ENCODE measurements at places on chromosomes 12 and 14.

DNA sequence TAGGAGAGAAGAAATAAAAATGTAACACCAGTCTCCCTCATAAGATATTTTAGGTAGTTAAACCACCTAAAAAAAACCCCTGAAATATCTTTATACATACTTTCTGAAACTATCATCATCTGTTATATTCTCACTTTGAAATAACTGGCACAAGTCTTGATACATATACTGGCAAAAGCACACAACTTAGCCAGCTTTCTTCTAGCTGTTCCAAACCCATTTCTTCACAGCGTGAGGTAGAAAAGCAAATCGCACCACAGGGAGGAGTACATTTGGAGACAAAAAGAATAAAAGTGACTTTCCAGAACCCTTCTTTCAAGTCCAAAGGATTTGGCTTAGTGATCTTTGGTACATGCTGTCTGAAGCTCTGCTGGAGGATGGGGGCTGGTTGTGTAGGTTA lies 78.5 kb downstream of the RERG start:
- no peak for DNase-seq

DNA sequence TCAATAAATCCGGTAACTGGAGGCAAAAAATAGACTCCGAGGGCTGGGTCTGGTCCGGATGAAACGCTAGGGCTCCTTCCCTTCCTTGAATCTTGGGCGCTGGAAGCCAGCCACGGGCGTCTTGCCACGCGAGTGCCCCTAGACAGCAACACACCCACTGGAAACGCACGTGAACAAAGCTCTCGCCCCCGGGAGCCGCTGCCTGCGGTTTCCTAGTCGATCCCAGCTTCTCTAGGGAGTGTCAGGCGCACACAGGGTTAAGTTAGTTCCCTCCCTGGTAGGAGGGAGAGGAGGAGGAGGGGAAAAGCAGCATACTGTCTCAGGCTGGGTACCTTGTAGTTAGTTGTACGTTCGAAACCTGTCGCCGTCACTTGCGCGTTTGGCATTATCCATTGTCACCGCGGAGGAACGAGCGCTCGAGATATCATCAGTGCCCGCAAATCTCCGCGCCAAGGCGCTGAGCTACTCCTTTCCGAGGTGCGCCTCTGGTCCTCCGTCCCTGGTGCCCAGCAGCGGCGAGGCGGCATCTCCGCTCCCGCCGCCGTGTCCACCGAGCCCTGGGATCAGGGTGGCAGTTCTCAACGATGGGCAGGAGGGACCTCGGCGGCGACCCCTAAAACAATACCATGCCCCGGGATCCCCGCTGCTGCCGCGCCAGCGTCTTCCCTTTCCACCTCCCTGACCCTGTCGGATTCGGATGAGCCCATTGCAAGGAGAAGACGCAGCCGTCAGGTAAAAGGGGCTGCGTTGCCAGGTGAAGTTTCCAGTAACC lies at the start of gene FLRT2:
Gene FLRT2 (plus strand): TSS at position 342 of the 772 bp plus-strand sequence. CDS start 91,371 bp downstream, outside the sequence.
- DNase-seq: no peak

- no peak for DNase-seq
These were observed 14.8 kb downstream of the HSP90B1 start for GRCh38 chr12:103944964-103945363.

GRCh38 chr12:107485731-107486130 lies 199.9 kb upstream of the PWP1 start:
- DNase-seq: no peak

- no peak for DNase-seq
These were observed 89.4 kb upstream of the DIO3 start for GRCh38 chr14:101471723-101472517.

GRCh38 chr12:24852420-24852819 lies 96.5 kb downstream of the BCAT1 start:
- DNase-seq: no peak

DNA sequence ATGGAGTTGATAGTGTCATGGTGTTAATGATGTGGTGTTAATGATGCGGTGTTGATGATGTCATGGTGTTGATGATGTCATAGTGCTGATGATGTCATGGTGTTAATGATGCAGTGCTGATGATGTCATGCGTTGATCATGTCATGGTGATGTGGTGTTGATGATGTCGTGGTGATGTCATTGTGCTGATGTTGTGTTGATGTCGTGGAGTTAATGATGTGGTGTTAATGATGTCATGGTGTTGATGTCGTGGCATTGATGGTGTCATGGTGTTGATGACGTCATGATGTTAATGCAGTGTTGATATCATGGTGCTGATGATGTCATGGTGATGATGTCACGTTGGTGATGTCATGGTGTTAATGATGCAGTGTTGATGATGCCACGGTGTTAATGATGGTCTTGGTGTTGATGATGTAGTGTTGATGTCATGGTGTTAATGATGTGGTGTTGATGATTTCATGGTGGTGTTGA lies 49.1 kb upstream of the RIMBP2 start:
- no peak for DNase-seq

GRCh38 chr12:30814295-30814655 lies 59.5 kb upstream of the CAPRIN2 start:
- no peak for DNase-seq

DNA sequence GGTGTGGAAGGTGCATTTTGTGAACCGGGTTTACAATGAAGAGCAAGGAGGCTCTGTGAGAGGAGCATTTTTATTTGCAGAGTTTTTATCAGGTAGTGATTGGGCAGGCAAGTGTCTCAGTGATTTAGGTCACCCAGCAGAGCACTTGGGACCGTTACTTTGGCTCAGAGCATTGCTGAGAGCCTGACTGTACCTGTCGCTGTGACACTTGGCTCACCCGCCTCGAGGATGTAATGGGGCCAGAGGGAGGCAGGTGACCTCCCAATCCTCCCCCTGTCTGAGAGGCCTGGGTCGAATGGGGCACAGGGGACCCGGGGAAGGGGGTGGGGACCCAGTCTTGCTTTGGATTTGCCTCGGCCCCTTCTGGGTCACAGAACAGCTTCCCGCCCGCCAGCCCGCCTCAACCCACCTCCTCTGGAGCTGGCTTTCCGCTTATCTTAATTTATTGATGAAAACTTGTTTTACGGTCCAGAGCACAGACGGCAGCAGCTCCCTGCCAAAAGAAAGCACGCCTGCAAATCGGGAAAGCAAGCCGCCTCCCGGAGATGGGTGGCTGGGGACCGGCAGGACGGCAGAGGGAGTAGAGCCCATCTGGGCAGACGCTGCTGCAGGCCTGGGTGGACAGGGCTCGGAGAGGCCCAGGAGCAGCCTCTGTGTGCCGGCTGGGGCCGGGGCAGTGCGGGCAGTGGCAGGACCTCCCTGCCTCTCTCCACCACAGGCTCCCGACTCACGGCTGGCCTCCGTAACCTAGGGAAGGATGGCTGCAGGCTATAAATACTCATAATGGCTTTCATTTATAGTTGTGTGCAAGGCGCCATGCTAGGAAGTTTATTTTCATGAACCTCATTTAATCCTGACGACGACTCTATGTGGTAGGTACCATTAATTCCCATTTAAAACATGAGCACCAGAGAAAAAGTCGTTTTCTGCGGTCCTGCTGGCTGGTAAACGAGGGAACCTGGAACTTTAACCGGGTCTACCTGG lies 187.1 kb downstream of the TSPAN9 start:
- DNase-seq: no peak

- no peak for DNase-seq
These were observed 16.0 kb upstream of the OR6S1 start for GRCh38 chr14:20657216-20658211.

DNA sequence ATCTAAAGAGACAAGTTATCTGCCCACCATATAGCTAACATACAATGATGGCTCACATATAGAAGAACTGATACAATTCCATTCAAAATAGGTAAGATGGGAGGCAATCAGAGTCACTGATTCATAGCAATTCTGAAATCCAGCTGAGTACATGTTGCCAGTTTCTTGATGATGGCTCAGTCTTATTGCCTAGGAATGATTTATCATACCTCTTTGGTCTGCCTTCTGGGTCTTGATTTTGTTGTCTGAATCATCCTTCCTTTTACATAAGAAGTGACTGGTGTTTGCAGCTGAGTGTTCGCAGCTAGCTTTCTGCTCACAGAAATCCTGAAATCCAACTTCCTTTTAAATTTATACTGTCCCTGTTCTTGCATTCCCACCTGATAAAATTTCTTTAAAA lies 463.2 kb upstream of the MGAT4C start:
- no peak for DNase-seq

- DNase-seq: no peak
These were observed 268.7 kb downstream of the TMEM132D start for GRCh38 chr12:129635021-129635685.

GRCh38 chr14:103132381-103133209 lies 9.3 kb downstream of the TNFAIP2 start:
- DNase-seq: no peak

DNA sequence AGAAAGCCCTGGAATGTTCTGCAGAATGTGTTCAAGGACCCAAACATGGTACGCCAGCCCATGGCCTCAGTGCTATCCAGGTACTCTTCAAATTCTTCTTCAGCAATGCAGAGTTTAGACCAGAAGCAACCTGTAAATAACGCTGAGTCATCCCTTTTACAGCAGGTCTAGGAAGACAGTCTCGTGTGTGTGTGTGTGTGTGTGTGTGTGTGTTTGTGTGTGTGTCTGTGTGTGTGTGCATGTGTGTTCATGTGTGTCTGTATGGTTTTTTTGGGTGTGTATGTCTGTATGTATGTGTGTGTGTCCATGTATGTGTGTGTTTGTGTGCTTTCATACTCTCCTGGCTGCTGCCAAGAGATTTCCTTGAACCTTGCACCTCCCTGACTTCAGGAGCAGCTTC lies 60.1 kb upstream of the RFX4 start:
- no peak for DNase-seq

DNA sequence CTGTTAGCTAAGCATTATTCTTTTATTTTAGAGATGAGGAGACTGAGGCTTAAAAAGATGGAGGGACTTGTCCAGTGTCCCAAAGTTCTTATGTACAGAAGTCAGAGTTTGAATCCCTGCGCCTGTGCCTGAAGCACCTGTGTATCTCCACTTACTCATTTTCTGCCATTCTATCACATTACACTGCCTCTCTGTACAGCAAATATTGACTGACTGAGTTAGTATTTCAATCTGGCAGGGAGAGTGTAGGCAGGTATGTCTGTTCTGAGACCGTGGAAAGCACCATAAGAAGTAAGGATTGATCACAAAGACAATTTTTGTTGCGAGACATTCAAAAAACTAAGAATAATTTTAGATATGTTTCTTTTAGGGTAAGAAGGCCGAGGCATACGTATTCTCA lies 162.7 kb downstream of the KITLG start:
- DNase-seq: no peak

GRCh38 chr14:94543449-94544124 lies 17.7 kb upstream of the SERPINA4 start:
- DNase-seq: no peak

DNA sequence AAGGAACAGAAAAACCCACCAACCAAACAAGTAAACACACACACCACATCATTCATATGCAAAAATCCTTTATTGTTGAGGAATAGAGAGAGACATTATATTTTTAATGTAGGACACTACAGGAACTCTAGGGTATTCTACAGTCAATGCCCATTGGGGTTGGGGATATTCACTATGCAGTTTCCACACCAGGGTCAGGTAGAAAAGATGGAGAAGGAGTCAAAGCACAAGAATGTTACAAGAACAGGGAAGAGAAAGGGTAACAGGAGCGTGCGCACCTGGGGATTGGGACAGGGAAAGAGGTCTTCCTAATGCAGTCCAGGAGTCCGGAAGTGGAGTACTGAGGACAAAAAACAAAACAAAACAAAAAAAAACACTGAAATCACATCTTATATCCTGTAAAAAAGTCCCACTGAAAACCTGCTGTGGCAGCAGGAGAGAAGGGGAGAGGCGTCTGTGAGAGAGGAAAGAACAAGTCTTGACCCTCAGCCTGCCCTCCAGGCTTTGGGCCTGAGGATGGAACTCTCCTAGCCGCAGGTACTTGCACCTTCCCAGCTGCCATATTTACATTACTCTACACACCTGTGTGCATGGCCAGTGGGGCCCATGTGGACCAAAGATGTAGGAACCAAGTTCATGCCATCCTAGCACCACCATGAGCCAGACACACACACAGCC lies 3.7 kb upstream of the ZBTB39 start:
- no peak for DNase-seq

- DNase-seq: no peak
These were observed 121.6 kb downstream of the TMEM121 start for GRCh38 chr14:105647784-105648608.

DNA sequence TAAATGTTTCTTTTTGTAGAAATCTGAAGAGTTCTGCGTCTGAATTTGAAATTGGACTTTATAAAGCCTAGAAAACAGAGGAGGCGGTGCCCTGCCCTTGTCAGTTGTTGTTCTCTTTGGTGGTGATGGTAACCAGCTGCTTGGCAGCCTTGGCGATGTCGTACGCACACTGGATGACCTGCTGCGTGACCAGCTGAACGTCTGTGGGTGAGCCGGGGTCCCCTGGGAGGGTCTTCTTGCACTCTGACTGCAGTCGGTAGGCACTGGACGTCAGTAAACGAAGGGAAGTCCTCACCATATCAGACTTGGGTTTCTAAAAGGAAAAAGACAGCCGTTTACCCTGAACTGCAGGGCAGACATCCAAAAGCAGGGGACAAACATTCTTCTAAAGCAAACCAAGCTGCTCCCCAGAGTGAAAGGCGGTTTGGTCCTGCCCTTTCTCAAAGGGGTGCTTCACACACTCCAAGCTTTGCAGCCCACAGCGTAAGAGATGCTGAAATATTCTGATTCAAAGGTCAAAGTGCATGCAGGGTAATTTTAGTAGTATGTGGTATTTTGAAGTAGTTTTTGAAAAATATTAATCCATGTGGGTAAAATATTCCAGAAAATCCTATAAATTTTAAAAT lies 32.9 kb downstream of the TCHP start:
- no peak for DNase-seq

DNA sequence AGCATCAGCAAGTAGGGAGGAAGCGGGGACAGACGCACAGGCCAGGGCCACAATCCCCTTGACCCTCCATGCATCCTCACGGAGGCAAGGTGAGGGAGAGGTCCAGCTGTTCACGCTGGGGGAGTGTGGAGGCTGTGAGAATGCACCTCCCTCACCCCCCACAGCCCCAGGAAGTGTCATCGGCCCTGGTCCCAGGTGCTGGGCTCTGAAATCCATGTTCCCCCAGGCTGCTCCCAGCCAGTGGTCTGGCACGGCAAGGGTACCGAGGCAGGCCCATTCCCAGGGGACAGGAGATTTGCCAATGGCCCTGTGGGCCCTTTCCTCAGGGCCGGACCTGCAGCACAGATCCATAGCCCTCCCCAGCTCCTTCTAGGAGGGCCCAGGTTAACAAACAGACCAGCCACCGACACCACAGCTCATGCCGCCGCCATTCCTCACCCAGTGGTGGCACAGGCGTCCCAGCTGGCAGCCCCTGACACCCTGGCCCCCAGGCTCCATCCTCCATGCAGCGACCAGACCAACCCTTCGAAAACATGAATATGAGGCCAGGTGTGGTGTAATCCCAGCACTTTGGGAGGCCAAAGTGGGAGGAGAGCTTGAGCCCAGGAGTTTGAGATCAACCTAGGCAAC lies 21.9 kb upstream of the EIF5 start:
- DNase-seq: no peak

DNA sequence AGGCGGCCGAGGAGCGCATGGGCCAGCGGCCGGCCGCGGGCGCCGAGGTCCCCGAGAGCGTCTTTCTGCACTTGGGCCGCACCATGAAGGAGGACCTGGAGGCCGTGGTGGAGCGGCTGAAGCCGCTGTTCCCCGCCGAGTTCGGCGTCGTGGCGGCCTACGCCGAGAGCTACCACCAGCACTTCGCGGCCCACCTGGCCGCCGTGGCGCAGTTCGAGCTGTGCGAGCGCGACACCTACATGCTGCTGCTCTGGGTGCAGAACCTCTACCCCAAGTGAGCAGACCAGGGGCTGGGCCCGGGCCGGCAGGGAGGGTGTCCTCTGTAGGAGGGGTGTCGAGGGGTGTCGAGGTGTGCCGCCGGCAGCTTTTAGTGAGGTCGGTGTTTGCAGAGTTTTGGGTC lies 4.1 kb downstream of the TNFAIP2 start:
- no peak for DNase-seq

Data from activated CD8-positive, alpha-beta memory T cell treated with anti-CD3 and anti-CD28 coated beads for 1 hour (primary cell).